Stimulated activated CD8-positive, alpha-beta memory T cell treated with anti-CD3 and anti-CD28 coated beads, Interleukin-4, amount 100 ng/mL, for 4 hours (primary cell): ENCODE measurements at places on chromosomes 4 and X.

DNA sequence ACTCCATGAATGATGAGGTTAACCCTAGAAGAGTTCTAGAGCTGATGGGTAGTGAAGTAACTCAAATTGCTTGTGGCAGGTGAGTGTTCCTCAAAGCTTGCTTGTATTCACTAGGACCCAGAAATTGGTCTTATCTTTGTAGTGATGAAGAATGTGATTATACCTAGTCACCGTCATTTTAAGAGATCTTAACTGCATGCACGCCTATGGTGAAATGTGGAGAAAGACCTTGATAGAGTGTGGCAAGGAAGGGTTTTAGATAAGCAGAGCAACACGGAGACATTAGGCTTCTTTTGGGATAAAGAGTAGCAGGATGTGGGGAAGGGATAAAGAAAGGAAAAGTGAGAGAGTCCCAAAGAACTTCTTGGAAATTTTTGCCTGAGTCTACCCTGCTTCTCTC, 42.4 kb downstream of the NAP1L5 start:
- DNase-seq: no peak

- no peak for DNase-seq
Measured at GRCh38 chr4:94726524-94727123, 31.1 kb upstream of the BMPR1B start.

GRCh38 chr4:20496068-20496467, 204.2 kb upstream of the PACRGL start:
- DNase-seq: no peak

DNA sequence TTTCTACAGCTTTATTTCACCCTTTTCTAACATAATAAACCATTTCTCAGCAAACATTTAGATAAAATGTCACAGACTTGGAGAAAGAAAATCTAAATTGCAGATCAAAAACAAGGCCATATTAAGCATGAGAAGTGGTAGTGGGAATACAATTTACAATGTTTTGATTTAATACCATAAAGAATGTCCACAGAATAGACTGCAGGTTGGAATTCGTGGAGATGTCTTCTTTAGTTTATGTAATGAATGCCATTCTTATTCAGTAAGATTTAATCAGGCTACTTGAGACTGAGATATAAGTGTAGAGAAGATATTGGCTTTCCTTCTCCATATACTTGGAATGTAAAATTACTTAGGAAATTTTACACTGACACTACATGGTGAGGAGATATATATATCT, 91.9 kb upstream of the ZFP42 start:
- no peak for DNase-seq

DNA sequence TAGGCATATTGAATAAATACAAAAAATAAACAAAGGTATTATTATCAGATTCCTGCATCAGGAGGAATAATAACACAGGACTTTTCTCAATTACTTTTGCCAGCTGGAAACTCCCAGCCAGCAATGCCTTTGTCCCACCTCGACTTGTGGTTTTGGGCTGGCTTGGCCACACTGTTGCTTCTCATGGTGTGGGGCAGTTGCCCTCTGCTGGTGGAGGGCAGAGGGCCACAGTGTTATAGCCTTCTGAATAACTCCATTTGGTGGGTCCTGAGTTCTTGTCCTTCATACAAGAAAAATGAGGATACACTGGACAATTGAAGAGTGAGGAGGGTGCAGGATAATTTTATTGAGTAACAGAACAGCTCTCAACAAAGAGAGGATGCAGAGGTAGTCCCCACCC, 1206.0 kb upstream of the ADGRL3 start:
- no peak for DNase-seq

GRCh38 chrX:30930679-30931078, 41.6 kb upstream of the TAB3 start:
- no peak for DNase-seq

- no peak for DNase-seq
Measured at GRCh38 chrX:100647095-100647494, 3.1 kb downstream of the SRPX2 start.

DNA sequence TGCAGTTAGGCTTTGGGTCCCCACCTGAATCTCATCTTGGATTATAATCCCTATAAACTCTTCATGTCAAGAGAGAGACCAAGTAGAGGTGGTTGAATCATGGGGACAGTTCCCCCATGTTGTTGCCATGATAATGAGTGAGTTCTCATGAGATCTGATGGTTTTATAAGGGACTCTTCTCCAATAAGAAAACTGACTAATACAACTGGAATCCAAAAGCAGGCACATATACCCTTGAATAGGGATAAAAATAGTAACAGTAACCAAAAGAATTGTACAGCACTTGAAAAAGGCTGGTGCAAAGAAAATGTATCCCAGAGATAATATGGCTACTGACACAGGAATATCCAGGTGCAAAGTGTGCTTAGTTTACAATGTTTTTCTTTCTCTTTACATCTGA, 351.5 kb upstream of the MAD2L1 start:
- no peak for DNase-seq

DNA sequence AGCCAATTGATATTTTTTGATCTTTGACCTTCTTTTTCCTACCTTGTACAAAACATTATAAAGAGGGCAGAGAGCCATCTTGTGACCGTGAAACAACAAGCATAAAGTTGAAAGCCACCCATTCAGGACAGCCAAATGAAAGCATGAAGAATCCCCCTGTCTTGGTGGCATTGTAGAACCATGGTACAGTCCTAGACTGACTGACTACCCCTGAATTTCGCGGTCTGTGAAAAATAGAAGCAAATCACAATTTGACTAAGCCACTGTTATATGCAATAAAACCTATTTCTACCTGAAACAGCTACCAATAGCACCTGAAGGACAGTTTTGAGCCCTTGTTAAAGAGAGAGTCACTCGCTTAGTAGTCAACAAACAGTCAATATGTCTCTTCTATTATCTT, 527.4 kb downstream of the MID1IP1 start:
- no peak for DNase-seq
